ENCODE measurements at places on chromosomes 2 and 18.

DNA sequence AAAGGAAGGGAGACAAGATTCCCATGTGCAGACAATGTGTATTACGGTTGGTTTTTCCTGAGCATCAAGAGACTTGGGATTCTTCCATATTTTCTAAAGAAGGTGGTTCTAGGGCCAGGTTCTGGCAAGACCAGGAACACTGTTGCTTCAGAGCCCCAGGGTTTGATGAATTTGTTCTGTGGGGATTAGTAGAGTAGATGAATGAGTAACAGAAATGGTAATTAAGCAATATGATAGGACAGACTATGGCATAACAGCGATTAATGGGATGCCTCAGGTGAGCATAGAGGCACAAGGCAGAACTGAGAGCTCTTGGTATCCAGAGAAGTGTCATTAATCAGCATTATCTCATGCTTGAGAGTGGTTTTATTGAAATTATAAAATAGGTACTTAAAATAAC is 82.8 kb upstream of the PNPT1 start:
- DNase-seq: no peak

GRCh38 chr2:199524689-199525574 is 67.2 kb upstream of the SATB2 start:
- DNase-seq: no peak

DNA sequence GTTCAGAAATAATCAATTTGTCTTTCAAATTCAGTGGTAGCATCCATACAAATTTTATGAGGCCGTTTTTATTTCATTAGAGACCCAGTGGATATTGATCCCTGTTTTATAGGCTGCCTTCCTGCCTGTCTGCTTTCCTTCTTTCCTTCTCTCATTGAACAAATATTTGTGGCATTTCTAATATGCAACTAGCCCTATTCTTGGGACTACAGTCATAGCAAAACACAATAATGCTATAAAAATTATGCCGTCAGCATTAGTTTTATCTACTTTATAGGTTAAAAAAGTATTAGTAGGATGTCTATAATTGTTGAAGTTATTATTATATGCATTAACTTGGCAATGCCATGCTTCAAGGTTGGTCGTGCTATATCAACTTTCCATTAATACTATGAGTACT is 2037.8 kb upstream of the LRRTM1 start:
- DNase-seq: no peak

DNA sequence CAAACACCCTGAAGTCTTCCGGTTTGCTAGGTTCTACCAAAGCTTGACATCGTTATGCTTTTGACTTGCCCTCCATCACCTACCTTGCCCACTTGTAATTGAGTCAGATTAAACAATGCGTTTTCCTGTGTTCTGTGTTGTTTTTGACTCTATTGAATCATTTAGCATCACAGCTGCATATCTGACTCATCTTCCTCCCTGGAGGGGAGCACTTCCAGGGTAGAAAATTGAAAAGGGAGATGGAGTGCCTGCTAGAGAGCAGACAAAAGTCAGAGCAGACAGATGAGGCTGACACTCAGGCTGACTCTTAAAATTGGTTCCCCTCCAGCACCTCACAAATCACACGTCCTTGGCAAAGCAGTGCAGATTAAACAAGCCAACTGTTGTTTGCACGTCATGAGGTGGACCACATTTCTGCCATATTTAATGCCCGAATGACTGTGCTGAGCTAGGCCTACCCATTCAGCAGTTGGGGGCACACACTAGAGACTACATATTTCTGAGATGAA is 2.2 kb downstream of the MPP4 start:
- no peak for DNase-seq

- no peak for DNase-seq
Measured at GRCh38 chr2:46200861-46201605, 96.2 kb upstream of the EPAS1 start.

DNA sequence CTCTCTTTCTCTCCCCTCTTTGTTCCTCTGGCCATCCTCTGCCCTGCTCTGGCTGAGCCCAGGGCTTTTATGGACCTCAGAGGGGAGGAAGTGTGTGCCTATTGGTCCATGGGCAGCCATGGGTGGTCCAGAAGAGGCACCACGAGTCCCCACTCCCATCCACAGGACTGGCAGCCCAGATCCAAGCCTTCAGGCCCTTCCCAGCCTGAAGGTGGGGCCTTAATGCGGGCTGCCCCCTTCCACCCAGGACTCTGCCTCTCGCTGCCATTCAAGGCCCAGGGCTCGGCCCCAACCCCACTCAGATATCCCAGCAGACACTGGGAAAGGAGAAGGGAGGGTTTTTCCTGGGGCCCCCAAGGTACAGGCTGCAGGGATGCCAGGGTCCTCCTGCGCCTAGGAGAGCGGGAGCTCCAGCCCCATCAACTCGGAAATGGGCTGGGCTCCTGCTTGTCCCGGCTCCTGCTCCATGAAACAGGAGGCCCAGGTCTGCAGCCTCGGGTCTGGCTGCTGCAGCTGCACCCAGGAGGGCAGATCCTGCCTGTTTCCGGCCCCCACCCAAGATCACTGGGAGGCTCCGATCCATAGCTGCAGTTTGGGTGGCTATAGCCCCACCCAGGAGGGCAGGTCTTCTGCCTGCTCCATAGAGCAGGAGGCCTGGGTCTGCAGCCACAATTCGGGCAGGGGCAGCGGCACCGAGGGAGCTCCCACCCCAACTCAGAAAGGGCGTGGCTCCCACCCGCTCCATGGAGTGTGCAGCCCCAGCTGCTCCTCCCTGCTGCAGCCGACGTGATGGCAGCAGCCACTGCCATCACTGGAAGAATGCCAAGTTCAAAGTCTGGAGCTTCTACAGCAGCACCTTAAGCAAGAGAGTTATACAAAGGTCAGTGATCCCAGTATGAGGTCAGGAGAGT is 116.6 kb upstream of the RBBP8 start:
- no peak for DNase-seq

- no peak for DNase-seq
Measured at GRCh38 chr2:60676706-60677330, 79.2 kb upstream of the PAPOLG start.

- no peak for DNase-seq
Measured at GRCh38 chr2:16744521-16744920, 78.9 kb upstream of the CYRIA start.

GRCh38 chr18:13517369-13517768 is 209.0 kb downstream of the FAM210A start:
- DNase-seq: no peak

DNA sequence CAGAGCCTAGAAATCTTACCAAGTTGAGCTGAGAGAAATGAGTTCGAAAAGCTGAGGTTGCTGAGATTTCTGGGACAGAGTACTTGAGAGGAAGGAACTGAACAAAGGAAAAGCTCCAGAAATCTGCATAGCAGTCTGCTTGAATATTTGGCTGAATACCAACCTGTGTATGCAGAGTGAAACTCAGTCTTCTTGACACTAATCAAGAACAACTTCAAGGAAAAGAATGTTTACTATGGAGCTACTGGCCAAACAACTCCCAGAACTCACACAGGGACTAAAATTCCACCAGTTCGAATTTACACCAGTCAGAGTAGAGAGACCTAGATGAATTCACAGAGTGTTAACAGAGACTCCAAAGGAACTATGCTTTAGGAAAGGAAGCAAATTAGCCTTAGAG is 66.5 kb downstream of the USP37 start:
- no peak for DNase-seq

DNA sequence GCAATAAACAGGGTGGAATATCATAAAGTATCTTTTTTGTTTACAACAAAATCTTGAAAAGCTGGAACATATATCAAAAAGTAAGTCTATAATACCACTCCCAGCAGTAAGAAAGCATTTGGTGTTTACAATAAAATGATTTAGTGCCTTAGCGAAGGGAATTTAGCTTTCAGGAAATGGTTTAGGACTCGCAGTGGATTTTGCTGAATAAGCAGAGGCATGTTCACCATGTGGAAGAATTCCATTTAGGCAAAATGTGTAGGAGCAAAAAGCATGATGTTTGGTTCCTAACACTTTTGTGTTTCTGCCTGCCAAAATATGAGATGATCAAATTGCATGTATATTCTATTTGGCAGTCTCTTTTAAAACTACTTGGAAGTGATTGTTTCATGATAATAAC is 163.6 kb downstream of the AGPS start:
- no peak for DNase-seq

GRCh38 chr2:29829841-29830240 is 91.5 kb downstream of the ALK start:
- DNase-seq: no peak

DNA sequence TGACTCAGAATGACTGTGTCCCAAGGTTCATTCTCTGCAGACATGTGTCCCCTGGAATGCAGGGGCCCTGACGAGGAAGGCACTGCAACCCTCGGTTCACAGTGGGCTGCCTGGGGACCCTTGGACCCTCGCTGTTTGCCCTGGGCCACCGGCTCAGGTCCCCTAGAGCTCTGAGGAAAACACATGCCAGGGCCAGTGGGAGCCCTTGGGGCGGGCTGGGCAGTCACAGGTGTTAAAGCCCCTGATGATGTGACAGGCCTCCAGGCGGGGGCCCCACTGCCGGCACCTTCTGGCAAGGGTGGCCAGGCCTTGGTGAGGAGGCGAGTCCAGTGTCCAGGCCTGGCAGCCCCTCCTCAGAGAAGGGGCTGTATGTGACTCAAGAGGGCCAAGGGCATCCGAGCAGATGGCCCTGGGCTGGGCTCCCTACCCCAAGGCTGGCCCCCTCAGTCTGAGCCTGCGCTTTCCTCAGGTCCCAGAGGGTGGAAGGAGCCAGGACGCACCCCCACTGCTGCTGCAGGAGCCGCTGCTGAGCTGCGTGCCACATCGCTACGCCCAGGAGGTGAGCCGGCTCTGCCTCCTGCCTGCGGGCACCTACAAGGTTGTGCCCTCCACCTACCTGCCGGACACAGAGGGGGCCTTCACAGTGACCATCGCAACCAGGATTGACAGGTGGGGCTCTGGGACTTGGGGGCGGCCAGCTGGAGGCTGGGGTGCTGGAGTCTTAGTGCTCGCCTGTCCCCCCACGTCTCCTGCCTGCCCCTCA is 11.1 kb downstream of the CAPN10 start:
- no peak for DNase-seq
